ENCODE measurements at places on chromosomes 5 and 9.

DNA sequence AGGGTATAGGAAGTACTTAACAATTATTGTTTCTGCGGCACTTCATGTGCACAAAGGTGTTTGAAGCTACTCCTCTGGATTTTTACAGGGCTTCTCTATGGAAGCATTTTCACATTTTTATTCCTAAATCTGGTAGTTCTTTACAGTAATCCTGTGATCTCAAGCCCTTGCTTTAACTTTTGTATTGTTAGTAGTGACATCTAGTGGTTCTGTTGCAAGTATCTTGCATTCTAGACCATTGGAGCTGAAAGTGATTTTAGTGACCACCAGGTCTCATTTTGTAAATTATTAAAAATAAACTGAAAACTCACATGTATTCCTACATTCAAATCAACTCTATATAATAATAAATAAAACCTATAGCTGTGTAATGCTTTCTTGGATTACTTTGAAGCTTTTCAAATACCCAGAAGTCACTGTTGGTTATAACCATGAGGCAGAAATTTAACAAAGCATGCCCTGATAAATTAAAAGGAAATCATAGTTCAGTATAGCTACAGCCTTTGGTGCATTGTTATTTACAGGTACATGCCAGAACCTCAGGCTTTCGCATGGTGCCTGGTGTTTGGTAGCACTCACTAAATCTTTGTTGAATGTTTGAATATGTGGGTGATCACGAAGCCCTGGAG lies 18.9 kb downstream of the RPS23 start:
- peak; percentile 69 for DNase-seq

GRCh38 chr9:107059220-107059619 lies 196.3 kb downstream of the ZNF462 start:
- no peak for DNase-seq

DNA sequence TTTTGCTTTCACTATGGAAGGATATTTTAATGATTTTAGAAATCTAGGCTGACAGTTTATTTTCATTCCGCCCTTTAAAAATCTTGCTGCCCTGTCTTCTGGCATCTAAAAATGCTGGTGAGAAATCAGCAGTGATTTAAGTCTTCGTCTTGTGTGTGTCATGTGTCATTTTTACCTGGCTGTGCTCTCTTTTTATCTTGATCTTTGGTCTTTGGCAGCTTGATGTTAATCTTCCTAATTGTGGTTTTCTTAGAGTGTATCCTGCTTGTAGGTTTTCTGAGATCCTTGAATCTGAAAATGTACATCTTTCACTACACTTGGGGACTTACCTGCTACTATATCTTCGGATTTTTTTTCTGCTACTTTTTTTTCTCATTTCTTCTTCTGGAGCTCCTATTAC lies 11.9 kb upstream of the LPCAT1 start:
- no peak for DNase-seq

GRCh38 chr9:130288393-130288792 lies 22.8 kb downstream of the HMCN2 start:
- DNase-seq = no peak

- no peak for DNase-seq
Measured at GRCh38 chr9:114666401-114666800, 8.8 kb upstream of the TEX53 start.

- peak; percentile 27 for DNase-seq
Measured at GRCh38 chr9:29285818-29286217, 1712.5 kb upstream of the C9orf72 start.

DNA sequence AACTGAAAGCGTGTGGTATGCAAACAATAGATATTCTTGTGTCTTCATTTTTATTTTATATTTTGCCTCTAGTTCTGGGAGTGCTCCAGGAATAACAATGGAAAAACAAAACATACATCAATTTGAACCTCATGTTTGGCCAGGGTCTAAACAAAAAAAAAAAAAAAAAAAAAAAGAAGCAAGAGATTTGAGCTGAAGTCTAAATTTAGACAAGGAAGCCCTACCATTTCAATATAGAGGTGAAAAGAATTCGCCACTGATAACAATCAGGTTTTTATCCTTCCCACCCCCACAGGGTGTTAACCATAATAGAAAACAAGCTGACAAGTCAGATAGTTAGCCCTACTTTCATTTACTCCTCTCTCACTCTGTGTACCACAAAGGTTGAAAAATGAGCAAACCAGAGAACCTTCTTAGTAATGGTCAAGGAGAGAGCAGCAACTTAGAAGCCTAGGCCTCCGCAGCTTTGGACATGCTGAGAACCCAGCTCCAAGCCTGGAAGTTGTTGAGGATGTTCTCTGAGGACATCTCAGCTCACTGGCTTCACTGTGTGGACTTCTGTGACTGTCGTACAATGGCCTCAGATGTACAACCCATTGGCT lies 118.2 kb upstream of the HMHB1 start:
- DNase-seq = peak; percentile 22

DNA sequence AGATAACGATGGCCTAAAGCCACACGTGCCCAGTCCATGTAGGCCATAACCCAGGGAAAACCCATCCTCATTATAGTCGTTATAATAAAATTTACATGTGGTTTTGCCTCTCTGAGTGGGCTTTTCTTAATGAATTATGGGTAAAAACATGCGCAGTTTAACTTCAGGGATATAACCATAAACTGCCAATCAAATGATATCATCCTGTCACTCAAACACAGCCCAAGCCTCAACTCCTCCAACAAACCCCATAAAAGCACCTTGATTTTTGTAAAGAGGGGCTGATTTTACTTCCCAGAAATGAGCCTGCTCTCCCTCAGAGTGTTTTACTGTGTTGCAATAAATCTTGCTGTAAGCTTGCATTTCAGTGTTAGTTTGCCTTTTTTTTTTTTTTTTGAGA lies 15.8 kb upstream of the SETX start:
- DNase-seq = no peak

- DNase-seq = no peak
Measured at GRCh38 chr9:89668216-89668865, 63.5 kb downstream of the GADD45G start.

DNA sequence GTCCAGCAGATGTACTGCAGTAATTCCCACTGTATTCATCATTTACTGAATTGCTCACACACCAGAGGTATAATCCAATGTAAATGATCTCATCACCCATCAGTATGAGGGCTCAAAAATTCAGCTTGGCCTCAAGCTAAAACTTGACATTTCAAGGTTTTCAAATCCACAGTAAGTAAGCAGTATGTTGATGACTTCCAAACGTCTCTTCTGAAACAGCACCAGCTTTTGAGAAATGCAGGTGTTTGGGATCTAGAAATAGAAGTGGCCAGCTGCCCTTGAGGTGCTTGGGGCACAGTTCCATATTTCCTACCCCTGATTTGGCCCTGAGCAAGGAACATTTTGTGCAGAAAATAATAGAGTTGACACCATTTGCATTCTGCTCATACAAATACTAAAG lies 388.0 kb upstream of the TUSC1 start:
- DNase-seq = no peak

DNA sequence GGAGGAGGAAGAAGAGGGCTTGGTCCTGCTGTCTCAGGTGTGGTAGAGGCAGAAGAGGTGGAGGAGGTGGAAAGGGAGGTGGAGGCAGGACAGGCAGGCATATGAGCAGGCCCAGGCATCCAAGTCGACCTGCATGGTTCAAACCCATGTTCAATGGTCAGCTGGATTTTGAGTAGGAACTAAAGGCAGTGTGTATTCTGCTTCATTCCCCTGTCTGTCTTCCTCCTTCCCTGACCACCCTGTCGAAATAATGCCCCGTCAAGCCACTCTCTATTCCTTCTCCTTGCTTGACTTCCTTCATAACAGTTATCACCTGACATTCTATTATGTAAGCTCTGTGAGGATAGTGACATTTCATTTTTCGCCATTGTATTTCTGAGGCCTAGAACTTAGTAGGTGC lies 34.8 kb downstream of the ATP6V0E1 start:
- DNase-seq = no peak

GRCh38 chr9:92189782-92190535 lies 74.7 kb upstream of the SPTLC1 start:
- no peak for DNase-seq

DNA sequence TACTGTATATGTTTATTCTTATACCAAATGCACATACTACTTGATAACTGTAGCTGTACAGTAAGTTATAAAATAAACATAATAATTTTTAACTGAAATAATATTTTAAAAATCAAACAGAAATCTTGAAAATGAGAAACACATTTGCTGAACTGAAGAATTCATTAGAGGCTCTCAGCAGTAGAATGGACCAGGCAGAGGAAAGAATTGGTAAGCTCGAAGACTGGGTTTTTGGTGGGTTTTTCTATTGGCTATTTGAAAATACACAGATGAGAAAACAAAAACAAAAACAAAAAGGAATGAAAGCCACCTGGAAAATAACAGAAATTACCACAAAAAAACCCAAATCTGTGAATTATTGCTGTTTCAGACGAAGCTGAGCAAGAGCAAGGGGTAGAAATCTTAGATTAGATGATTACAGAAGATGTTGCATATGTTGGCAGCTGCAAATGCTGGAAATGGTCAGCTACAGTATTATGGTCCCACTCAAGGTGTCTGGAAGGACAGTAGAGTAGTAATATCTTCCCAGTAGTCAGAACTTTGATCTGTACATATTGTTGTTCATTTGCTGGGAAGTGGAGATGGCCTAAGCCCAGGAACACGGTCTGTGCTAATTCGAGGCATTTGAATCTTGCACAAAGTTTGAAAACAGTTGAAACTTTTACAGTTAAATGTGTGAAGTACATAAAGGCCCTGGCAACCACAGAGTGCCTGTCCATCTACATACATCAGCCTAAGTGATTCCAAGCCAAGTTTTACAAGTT lies 233.4 kb downstream of the COMMD10 start:
- no peak for DNase-seq

- no peak for DNase-seq
Measured at GRCh38 chr9:19033015-19033414, at the start of gene SAXO1. Gene SAXO1, minus strand, starts transcription at chr9:19033209. Its CDS starts 301 bp downstream, at chr9:19032908.

- DNase-seq = no peak
Measured at GRCh38 chr9:28464481-28465216, 891.4 kb upstream of the C9orf72 start.

DNA sequence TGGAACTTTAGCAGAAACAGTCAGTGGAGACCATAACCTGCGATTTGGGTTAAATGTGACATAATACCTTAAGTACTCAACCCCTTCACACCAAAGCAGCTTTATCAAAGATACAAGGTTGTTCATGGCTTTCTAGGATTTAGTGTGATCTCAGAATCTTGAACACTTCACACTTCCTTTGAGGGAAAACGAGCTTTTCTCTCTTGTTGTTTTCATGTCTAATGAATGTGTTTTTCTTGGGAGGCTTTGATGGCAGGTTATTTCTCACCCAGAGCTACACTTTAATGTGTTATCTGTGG lies 437.0 kb downstream of the TMEM232 start:
- DNase-seq = no peak

DNA sequence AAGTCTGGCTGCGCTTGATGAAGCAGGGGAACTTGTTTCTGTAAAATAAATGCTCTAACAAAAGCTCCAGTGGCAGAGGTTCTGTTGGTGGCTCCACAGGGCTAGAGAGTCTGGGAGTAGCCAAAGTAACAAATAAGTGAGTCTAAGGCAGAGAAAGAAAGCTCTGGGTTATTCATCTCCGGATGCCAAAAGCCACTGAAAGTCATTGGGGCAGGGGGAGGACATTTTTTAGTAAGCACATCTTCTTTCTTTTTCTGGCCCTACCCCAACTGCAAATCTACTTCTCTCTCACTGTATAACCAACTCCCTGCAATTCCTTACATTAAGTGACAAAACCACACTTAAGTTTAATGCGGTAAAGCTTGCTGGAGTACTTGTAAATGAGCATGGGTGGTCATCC lies 141.6 kb downstream of the INSYN2B start:
- DNase-seq = no peak

DNA sequence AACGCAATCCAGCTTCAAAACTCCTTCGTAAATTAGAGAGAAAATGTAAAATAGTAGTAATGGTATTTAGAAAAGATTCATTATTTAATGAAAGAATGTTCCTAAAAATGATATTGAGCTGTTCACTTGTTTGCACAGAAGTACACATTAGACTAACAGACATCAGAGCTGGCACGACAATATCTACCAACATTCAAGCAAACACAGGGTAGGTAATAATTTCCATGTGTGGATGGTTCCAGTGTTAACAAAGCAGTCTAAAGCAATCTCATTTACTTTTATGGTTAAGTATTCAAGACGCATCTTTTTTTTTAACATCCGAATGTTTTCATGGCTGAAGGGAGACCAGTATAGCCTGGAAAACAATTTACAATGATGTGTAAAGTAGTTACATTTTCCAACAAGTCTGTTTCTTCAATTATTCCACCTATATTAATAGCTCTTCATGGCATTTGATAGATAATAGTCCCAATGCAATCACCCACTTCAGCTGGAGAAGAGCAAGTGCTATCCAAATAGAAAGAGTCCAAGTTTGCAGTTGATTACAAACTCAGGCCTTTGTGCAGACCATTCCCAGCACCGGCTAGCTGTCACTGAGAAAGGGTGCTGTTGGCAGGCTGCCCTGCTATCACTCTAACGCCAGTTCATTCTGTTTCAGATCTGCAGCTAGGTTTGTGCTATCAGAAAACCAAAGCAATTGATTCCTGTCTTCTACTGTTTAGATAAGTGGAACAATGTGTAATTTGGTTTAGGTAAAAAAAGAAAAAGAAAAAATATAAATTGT lies 458.8 kb downstream of the DTWD2 start:
- no peak for DNase-seq

DNA sequence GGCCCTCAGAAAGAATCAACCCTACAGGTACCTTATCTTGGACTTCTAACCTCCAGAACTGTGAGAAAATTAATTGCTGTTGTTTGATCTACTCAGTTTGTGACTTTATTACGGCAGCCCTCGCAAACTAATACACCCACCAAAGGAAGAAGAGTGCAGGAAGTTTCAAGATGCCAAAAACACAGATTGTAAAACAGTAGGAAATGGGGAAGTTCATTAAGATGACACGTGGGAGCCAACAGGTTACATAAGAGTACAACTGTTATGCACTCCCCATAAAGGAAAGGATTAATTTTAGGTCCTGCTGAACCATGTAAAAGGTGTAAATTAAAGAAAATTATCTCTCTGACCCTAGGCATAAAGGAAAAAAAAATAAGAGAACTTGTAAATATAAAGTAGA lies 294.3 kb downstream of the EPB41L4A start:
- no peak for DNase-seq

DNA sequence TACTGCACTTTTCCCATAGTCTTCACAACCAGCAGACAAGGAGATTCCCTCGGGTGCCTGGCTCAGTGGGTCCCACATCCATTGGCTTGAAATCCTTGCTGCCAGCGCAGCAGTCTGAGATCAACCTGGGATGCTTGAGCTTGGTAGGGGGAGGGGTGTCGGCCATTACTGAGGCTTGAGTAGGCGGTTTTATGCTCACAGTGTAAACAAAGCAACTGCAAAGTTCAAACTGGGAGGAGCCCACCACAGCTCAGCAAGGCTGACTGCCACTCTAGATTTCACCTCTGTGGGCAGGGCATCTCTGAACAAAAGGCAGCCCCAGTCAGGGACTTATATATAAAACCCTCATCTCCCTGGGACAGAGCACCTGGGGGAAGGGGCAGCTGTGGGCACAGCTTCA lies 512.3 kb upstream of the MPDZ start:
- no peak for DNase-seq

- peak; percentile 67 for DNase-seq
Measured at GRCh38 chr5:92548346-92548745, 1032.7 kb downstream of the NR2F1-AS1 start.

All from choroid plexus epithelial cell (primary cell).